Lung microvascular endothelial cell (primary cell): ENCODE measurements at places on chromosomes 11 and 22. TPM values are rescaled to one million over a fixed set of nuclear protein-coding genes. Genes with fewer than 3 reads are reported as not detected.

LRRC74B gene
- not detected in 2 replicates for total RNA-seq

SPINDOC gene
- 8.1 and 8.9 TPM in 2 replicates for total RNA-seq

RAB39A gene
- total RNA-seq = not detected in 2 replicates

VPREB1 gene
- total RNA-seq = not detected in 2 replicates

SMIM38 gene
- total RNA-seq = under 0.01 TPM in 2 replicates

YAP1 gene
- 54.5 and 94.6 TPM in 2 replicates for total RNA-seq

OR4A16 gene
- total RNA-seq = not detected in 2 replicates

OTOG gene
- total RNA-seq = not detected in 2 replicates

SCGB2A2 gene
- not detected in 2 replicates for total RNA-seq

CALCA gene
- total RNA-seq = not detected in 2 replicates

KBTBD3 gene
- 2.6 and 4.4 TPM in 2 replicates for total RNA-seq

MS4A6A gene
- 0.22 TPM in 1 of 2 replicates, not detected in the other for total RNA-seq

GTPBP1 gene
- total RNA-seq = 14.4 and 18.1 TPM in 2 replicates

BCO2 gene
- 0.22 and 0.60 TPM in 2 replicates for total RNA-seq

SOX10 gene
- total RNA-seq = not detected in 2 replicates

TBX10 gene
- total RNA-seq = not detected in 2 replicates

CYP2D6 gene
- under 0.01 and 0.20 TPM in 2 replicates for total RNA-seq

ATP6V1E1 gene
- 106 and 141 TPM in 2 replicates for total RNA-seq

MS4A6E gene
- total RNA-seq = not detected in 2 replicates

TRIM49 gene
- not detected in 2 replicates for total RNA-seq

OR8G1 gene
- total RNA-seq = not detected in 2 replicates

PKP3 gene
- 0.22 and 0.40 TPM in 2 replicates for total RNA-seq
